ENCODE measurements at places on chromosomes 7 and 10.

- DNase-seq = no peak
Measured at GRCh38 chr7:6545398-6546126, 5.7 kb downstream of the GRID2IP start.

- DNase-seq = no peak
Measured at GRCh38 chr7:132138817-132139216, 437.5 kb downstream of the PLXNA4 start.

DNA sequence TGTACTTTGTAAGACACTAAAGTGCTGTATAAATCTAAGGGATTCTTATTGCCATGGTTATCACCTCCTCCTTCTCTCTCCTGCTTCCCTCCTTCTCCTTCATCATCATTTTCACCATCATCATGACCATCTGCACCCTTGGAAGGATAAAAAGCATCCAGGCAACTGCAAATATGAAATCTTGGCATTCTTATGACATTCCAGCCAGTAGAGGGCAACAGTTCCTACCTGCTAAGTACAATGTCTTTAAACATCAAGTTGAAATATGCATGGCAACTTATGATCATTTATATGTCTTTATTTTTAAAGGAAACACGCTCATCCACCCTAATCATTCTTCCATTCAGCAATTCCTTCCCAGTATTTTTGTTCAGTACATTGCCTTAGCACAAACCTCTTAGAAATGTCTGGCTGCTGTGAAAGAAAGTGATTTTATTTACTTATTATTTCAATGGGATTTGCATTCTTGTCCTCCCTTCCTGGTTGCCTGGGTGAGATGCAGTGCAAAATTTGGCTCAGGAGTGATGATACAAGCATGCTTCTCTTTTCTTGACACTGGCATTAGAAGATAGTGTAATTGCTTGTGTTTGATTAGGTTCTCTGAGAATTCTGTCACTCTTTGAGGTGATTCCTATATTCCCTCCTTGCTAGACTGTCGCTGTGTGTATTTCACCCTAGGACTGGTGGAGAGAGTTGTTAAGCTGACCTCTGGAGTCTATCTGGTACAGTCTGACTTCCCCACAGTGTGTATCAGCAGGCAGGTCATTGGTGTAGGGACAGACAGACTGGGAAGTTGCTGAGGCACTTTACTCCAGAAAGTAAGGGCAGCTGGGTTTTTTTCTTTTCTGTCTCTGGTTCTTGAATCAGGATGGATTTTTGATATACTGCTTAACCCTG, 188.5 kb upstream of the BMPER start:
- DNase-seq = no peak

GRCh38 chr10:101229266-101230182, at the start of gene LBX1:
Gene LBX1, minus strand, starts transcription at chr10:101229463. Its CDS starts 648 bp downstream, at chr10:101228815.
- no peak for DNase-seq

DNA sequence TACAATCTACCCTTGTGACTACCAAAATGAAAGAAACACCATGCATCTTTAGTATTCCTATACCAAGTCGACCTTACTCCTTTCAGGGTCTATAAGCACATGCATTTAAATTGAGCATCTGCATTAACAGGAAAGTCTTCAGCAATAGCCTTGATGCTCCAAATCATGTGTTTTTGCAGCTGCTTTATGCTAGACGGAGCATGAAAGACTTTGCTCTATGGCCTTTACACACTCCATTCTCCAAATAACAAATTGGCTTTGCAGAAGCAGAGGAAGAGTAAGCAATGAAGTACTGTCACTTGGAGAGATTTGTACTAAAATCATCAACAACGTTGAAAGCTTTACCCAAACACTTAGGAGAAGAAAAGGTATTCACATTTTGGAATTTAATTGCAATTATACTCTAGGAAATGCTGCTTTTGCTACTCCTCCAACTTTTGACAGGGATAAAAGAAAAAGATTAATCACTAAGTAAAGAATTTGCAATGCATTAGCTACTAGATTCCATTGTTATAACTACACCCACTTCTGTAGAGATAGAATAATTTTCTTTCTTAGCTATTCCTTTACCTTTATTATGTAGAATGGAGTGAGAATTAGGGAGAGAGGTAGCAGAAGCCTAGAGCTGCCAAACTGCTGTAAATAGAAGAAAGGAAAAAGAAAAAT, 131.8 kb downstream of the SEMA3E start:
- DNase-seq = no peak

DNA sequence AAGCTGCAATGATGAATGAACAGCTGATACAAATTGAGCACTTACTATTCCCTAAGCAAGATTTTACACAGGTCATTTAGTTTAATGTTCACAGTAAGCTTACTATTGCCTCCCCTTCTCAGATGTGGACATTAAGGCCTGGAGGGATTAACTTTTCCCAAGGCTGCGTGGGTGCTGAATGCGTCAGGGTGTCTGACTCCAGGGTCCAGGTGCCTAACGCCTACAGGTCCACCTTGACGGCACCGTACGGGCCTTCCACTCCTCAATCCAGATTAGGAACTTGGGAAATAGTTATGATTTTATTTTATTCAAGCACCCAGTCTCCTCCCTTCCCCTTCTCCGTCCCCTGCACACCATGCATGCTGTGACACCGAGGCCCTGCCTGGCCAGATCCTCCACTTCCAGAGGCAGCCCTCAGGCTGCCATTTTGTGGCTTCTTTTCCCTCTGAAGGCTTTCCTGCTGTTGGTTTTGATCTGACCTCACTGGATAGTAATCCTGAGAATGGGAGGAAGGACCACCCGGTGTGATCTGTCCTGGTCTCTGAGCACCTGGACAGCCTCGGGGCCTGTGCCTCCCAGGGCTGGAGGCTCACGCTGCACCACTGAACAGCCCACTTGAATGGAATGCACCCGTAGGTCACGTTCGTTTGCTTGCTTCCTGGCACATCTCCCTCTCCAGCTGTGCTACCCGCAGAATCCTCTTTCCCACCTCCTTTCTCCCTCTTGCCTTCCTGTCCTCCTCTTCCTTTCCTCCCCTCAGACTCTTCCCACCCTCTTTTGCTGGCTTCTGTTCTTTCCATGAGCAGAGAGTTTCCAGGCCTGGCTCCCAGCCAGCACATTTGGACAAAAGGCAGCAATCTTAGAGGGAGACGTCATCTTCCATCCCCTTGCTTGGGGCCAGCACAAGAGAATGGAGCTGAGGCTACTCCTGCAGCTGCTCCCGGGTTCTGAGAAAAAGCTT, 14.4 kb downstream of the DENND2A start:
- no peak for DNase-seq
